T follicular helper cell (primary cell): ENCODE measurements at places on chromosomes 2 and 18.
A peak's percentile ranks its signal among the peaks of the same experiment; 100 is the strongest.

GRCh38 chr2:54559593-54560145 lies 103.5 kb downstream of the SPTBN1 start:
- DNase-seq: no peak

DNA sequence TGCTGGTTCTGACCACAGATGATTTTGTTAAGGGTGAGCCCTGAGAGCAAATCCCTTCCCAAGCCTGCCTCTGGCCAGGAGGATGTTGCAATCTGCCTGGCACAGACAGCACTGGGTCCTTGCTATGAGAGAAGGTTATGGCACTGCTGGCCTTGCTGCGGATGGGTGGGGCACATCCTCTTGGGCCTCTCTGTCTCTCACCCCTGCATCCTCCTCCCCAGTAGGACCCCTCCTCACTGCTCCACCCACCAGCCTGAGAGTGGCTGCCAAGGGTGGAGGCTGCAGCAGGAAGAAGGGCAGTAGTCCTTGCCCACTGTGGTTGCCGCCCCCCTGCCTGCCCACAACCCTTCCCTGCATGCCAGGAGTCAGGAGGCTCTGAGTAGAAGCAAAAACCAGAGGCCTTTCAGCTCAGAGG lies 180.9 kb downstream of the ZBTB7C start:
- no peak for DNase-seq

- DNase-seq: no peak
Measured at GRCh38 chr18:31671951-31672350, 12.4 kb downstream of the B4GALT6 start.

- no peak for DNase-seq
Measured at GRCh38 chr2:172094294-172095145, 8.2 kb downstream of the DLX2 start.

- DNase-seq: no peak
Measured at GRCh38 chr2:54347622-54348021, 91.6 kb upstream of the TSPYL6 start.

DNA sequence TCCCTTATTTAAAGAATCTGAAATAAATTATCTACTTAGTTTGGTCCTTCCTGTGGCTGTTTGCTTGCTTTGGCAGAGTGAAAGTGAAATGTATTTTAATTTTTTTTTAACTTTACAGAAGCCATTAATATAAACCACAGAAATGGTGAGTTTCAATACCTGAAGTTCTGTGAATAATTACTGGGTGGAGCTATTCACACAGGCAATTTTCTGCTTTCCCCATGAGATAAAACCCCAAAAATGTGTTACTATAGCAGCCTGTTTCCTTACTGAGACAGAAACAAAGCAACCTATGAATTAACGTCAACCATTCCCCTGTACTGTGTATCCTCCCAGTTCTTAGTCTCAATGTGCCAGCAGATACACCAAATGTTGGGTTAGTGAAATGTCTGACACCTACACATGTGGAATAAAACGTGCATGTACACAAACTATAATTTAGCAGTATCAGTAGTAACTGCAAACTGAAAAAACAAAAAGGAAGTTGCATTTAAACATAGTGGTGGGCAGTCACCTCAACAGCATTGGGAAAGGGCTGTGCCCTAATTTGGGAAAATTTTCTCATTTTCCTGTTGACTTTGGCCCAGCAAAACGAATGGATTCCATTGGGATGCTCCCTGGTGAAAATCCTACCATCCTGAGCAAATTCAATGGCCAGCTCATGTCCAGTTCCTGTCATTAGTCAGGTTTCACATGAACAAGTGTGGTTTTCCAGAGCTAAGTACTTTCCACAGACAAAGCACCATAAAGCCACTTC lies 73.1 kb upstream of the RMDN2 start:
- no peak for DNase-seq

DNA sequence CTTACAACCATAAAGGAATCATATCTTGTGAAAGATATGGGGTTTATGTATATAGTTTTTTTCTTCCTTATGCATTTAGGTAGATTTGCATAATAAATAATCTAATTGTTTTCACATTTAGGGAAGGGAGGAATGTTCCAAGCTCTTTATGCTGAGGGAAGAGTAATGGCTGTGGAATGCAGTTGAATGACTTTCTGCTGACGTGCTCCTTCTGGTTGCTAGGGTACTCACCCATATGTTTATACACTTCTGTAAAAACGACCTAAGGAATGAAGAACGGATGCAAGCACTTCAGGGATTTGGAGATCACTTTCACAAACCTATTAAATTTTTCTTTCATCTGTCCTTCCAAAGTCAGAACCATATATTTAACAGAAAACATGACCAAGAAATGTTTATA lies 29.2 kb upstream of the PPP4R1 start:
- no peak for DNase-seq

GRCh38 chr18:55421308-55421614 lies 166.7 kb downstream of the TCF4 start:
- no peak for DNase-seq

DNA sequence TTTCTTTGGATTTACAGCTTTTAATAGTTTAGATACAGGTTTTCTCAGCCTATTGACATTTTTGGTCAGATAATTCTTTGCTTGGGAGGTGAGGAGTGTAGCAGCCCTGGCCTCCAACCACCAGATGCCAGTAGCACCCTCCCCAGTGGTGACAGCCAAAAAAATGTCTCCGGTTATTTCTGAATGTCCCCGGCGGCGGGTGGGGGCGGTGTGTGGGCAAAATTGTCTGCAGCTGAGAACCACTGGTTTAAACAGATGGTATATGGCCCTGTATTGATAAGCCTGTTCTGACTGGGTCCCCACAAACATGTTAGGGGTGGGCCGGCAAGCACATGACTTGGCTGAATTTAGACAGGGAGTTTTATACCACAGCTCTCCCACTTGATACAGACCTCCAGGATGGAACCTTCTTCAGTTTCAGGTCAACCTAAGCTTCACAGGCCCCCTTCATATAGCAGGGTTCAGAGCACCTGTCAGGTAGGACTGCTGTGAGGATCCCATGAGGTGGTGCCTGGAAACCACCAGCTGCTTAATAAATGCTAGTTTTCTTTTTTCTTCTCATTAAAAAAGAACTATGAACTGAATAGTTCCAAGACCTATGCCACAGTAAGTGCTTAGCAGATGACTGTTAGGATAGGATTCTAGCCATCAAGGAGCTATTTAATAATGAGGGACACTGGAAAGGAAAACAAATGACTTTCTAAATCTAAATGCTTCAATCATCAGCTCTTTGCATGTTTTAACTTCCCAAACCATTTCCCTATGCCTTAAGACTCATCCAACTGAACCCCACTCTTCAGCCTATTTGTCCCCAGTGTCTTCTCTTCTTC lies 18.1 kb downstream of the LPIN2 start:
- DNase-seq: peak; percentile 63

GRCh38 chr2:240179941-240180666 lies 39.6 kb upstream of the OTOS start:
- no peak for DNase-seq

- DNase-seq: no peak
Measured at GRCh38 chr2:102619414-102620319, at the start of gene SLC9A2. TSS of gene SLC9A2 (plus strand) at chr2:102619553. CDS start at chr2:102619849, 296 bp downstream.

DNA sequence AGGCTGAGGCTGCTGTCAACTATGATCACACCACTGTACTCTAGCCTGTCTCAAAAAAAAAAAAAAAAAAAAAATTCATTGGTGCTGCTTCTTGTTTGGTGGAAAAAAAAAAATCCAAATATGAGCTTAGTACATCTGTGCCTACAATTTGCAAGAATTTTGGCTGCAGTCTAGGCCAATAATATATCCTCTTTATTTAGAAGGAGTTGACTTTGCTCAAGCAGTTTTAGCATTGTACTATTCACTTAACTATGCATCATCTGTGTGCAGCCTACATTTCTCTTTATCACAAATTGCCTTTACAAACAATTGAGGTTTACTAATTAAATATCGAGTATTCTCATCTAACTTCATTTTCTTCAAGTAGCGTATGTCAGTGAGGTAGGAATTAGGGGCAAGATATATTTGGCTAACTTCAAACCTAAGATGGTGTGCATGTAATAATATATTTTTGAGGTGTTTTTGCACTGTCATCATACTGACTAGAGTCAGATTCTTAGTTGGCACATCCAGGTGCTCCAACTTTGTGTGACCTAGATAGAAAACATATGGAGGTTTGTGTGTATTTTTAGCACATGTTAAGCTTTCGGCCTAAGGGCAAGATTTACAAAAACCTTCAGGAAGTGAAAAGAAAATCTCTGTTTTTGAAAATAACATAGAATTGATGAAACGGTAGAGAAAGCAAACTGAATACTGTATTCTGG lies 51.8 kb downstream of the PMS1 start:
- no peak for DNase-seq

DNA sequence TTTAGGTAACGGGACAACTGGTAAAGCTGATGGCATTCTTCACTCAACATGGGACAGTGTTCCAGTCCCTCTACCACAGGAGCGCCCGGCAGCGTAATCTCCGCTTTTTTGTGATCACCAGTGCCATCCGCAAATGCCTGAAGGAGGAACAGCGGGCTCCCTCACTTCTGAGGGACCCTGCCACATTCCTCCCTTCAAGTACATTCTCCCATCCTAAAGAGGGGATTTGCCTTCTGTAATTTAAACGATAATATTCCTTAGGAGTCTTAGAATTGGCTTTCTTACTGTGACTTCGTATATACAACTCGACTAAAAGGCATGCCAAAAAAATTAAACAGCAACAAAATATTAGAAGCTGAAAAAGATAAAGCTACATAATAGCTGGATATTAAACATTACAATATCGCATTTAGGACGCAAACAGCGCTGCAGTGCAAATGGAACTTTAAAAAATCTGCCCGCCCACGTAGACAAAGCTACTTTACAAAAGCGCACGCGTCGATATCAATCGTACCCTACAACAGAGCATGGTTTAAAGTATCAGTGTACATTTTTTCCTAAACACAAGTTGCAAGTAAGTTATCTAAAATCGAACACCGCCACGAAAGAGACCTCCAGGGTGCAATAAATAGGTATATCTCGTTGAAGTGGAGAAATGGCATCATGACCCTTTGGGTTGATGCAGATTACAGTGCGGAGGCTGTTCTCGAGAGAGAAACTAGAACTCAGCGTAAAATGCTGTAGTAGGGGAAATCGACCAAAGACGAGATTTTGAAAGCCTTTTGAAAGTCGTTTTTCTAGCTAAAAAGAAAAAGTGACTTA lies 2.3 kb upstream of the VSNL1 start:
- no peak for DNase-seq

DNA sequence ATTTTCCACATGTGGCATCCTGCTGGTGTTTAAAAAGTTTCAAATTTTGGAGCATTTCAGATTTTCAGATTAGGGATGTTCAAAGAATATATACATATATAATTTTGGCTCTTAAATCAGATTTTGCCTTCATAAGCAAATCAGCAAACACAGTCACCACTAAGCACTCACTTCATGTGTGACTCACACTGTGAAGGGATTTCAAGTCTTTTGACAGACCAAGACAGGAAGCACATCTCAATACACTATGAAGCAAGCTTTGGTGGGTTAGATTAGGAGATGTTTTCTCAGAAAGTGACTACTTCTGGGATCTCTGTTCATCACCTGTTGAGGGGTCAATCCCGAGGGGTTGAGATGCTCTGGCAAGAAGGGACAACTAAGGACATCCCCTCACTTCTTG lies 227.8 kb upstream of the RBBP8 start:
- no peak for DNase-seq

DNA sequence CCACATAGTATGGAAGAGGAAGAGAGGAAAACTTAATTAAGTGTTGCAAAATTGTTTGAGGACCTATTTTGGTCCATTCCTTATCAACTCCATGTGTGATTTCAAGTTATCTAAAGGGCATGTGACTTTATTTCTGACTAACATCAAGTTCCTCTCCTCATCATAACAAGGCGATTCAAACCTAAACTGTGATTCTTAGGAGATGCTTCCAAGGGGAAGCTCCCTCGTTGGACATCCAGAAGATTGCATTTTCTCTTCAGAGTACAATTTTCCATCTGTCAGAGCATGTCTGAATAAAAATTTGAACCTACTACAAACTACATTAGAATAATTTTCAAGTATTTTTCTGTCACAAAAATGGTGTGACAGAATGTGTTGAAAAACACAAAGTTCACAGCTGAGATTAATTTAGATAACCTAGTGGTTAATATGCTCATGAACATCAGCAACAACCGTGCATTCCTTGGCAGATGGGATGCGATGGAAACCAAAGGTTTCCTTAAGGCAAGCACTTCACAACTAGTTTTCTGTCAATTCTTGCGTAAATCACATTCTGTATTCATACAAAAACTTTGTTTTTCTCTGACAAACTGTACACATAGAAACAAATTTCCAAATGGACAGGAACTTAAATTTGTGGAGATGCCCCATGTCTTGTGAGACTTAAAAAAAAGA lies 4.2 kb downstream of the SFT2D3 start:
- no peak for DNase-seq

DNA sequence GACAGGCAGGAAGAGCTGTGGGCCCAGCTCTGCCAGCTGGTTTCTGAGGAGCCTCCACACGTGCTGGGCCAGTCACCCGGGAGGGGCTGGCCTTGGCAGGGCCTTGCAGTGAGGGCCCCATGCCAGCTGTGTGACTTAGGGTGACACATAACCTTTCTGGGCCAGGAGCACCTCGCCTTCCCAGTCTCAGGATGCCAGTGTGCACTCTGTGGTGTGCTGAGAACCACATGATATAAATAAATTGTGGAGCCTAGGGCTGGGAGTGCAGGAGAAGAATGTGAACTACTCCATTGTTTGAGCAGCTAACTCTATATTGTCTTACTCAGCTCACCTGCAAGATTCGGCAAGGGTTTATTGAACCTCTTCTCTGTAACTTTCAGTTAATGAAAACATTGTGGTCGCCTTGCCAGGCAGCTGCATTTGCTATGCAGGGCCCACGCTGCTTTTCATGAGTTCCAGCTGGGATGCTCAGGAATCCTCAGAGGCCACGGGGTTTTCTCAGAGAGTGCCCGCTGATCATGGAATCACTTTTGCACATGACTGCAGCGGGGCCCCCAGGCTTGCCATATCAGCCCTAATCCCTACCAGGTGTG lies 222.3 kb downstream of the SH3RF3 start:
- no peak for DNase-seq

- peak; percentile 32 for DNase-seq
Measured at GRCh38 chr2:208265371-208265800, 669 bp upstream of the PIKFYVE start.

GRCh38 chr2:23498943-23499342 lies 114.0 kb downstream of the KLHL29 start:
- no peak for DNase-seq

- DNase-seq: no peak
Measured at GRCh38 chr18:3808985-3809780, 359.2 kb downstream of the TGIF1 start.

- DNase-seq: no peak
Measured at GRCh38 chr18:7020995-7021777, 96.4 kb downstream of the LAMA1 start.

GRCh38 chr18:13235421-13235831 lies 16.9 kb downstream of the LDLRAD4 start:
- no peak for DNase-seq

DNA sequence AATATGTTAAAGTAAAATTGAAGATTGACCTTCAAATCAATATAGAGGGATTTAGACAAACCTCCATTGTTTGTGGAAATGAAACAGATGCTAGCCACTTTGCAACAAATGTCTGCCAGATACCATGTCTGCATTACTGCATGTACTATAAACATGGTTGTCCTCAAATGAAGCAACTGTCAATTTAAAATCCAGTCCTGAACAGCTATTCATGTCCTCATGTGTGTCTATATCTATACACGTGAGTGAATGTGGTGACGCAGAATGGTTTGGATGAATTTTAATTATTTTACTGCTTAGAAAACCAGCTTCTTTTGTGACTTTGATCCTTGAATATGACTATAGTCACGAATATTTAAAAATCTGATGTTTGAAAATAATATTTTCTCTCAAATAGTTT lies 71.5 kb downstream of the NYAP2 start:
- DNase-seq: no peak
